ENCODE measurements at places on chromosomes 1 and 21. TPM values are rescaled to one million over a fixed set of nuclear protein-coding genes. Genes with fewer than 3 reads are reported as not detected.

XCL2 gene
- not detected for total RNA-seq

PDE9A gene
- 4.0 TPM for total RNA-seq

DNA sequence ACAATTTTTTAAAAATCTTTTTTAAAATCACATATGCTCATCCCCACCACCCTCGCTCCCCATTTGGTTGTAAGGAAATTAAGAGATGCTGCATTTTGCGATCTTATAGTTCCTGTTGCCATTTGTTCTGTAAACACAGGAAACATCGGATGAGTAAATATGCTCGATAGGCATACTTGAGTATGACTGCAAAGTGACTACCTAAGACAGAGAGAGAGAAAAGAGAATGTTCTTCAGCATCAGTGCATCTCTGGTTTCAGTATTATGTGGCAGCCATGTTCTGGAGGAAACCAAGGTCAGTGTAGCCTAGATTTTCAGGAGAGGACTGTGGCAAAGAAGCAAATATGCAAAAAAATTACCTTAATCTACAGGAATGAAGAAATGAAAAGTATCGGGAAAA lies 265.5 kb upstream of the FMN2 start:
- DNase-seq = no peak

- DNase-seq = no peak
Measured at GRCh38 chr1:34711485-34711884, 43.4 kb upstream of the GJB5 start.

All from posterior vena cava (tissue), 2 donors.